ENCODE measurements at places on chromosomes 13 and 19.

DNA sequence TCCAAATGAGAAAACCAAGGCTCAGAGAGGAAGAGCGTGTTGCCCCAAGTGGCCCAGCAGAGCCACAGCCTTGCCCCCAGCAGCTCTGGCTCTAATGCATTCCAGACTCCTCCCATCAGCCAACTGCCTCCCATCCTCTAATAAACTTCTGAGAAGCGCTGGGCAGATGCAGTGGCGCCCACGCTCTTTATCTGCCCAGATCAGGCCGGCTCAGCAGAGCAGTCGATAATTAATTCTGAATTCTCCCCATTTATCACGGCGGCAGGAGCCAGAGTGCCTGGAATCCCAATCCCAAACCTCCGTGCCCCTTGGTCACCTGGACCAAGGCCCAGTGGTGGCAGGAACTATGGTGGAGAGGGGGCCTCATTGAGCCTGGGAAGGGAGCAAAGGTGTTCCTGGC is 13.9 kb downstream of the TINCR start:
- DNase-seq: no peak

GRCh38 chr13:23268441-23268840 is 87.7 kb downstream of the SGCG start:
- DNase-seq: no peak

DNA sequence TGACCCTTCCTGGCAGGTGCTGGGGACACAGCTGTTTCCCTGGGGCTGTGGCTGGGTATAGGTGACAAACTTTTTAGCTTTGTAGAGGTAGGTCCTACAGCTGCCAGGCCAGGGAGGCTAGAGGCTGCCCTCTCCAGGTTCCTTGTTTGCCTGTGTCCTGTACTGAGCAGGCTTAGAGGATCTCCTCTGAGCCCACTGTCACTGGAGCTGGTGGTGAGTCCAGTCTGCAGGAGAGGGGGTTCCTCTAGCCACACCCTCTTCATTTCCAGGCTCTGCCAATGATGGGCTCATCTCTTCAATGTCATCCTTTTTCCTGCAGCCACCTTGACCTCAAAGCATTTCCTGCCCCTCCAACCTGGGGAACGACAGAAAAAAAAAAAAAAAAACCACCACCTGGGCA is 12.6 kb upstream of the RAB11B start:
- DNase-seq: no peak

DNA sequence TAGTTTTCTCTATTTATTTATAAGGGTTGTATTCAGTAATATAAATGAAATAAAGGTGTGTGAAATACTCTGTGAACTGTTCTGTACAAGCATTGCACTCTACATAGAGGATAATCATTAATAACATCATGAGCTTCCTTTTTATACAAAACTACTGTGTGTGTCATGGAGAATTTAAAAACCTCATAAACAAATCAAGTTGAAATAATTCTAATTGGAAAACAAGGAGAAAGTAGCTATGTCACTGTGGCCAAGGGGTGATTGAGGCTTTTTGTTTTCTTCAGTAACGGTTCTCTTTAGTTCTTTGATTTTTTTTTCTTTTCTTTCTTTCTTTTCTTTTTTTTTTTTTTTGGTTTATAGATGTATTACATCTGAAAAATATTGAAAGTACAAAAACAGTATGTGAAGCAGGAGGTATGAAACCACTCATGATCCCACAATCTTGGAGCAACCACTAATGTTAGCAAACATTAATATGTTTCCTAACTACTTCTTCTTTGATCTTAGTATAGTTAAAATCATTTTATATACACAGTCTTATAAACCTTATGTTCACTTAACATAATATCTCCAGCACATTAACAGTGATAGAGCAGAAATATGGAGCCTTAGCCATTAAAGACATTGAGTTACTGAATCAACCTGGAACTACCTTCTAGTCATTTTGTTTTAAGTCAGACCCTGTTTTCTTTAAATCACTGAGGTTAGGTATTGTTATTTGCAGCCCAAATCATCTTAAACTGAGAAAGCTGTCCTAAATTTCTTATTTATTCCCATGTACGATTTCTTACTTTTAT is 45.4 kb downstream of the WDFY2 start:
- no peak for DNase-seq

DNA sequence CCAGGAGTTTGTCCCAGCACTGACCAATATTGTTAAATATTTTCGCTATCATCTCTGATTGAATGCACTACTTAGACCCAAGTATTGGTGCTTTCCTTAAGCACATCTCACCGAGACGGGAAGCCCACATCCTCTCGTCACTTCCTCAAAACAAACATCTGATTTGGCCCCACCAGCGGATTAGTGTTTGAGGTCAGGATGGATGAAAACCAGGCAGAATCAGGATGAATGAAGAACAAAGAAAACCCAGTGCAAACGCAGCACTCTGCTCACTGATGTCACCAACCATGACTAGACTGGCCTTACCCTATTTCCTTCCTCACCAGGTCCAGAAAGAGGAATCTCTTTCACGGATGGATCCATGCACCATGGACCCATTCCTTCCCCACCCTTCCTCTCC is 6.0 kb downstream of the PLAUR start:
- no peak for DNase-seq

DNA sequence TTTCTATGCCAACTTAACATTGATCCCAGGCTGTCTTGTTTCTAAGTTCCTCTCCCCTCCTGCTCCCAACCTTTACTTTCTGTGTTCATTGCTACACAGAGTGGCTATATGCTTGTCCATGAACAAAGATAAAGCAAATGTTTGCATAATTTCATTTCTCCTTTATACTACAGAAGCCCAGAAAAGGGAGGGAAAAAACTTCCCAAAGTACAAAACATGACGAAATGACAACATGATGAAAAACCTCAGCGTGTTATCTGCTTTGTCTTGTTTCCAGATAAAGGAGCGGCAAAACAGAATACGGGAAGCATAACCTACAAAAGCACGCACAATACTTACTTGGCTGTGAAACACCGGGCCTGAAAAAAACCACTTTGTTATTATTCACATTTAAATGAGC is 336.8 kb downstream of the DNAJC15 start:
- no peak for DNase-seq

DNA sequence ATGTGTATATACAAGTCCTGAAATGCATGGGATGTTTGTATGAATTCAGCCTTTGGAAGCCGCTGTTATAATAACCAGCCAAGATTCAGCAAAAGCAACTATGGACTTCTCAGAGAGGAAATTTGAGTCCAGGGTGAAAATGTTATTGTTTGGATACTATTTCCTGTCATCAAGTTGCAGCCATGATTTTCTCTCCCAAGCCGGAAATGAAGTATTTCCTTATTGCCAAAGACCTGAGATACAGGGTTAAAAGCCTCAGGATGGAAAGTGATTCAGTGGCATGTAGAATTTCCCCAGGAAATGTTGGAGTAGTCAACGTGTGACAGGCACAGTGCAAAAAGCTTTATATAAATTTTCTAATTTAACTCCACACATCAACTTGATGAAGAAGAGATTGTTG is 133.9 kb downstream of the IRS2 start:
- no peak for DNase-seq

GRCh38 chr13:38868399-38868798 is 122.2 kb downstream of the STOML3 start:
- no peak for DNase-seq

DNA sequence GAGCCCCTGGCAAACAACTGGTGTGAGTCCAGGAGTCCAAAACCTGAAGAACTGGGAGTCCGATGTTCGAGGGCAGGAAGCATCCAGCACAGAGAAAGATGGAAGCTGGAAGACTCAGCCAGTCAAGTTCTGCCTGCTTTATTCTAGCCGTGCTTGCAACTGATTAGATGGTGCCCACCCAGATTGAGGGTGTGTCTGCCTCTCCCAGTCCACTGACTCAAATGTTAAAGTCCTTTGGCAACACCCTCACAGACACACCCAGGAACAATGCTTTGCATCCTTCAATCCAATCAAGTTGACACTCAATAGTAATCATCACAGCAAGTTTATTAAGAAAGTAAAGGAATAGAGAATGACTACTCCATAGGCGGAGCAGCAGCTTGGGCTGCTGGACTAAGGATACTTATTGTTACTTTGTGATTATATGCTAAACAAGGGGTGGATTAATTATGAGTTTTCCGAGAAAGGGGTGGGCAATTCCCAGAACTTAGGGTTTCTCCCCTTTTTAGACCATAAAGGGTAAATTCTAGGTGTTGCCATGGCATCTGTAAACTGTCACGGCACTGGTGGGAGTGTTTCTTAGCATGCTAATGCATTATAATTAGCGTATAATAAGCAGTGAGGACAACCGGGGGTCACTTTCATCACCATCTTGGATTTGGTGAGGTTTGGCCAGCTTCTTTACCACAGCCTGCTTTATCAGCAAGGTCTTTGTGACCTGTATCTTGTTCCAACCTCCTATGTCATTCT is 65.6 kb upstream of the KCTD15 start:
- no peak for DNase-seq

GRCh38 chr19:38496603-38497487 is 63.4 kb downstream of the RYR1 start:
- DNase-seq: no peak

DNA sequence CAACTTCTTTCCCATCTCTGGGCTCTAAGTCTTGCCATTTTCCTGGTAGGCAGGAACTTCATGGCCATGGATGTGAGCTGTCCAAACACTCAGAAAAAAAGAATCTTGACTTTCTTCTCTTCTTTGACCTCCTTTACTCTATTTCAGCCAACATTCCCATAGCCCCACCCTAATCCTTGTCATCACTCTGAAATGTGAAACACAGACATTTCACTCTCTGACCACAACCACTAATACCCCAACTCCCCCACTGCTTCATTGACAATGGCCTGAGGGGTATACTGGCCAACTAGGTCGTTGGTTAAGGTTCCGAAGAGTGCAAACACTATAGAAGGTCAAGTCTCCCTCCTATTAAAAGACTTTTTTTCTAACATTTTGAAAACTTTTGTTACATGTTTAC is 4.7 kb upstream of the CYP2A13 start:
- DNase-seq: no peak

DNA sequence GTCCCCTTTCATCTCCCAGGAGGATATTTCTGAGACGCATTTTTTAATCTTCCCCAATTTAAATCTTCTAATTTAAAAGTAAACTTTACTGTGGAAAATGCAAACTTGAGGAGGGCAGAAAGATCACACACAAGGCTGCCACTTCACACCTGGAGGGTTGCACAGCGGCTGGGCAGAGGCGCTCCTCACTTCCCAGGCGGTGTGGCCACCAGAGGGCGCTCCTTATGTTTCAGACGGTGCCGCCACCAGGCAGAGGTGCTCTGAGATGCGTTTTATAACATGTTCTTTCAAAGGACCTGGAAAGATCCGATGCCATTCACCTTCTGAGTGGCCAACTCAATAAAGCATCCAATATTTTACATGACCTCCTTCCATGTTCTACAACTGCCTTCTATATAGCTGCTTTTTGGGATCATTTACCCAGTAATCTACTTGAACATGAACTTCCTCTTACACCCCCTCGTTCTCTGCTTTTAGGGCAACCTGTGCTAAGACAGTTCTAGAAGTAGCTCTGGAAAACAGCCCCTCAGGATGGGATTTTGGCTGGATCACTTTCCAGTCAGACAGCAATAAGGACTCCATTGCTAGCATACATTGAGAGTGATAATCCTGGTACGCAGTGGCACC is 14.8 kb upstream of the MTUS2 start:
- no peak for DNase-seq

- no peak for DNase-seq
These were observed 38.6 kb downstream of the ELL start for GRCh38 chr19:18483119-18483890.

- DNase-seq: no peak
These were observed 23.7 kb upstream of the UBE2L5 start for GRCh38 chr13:30398601-30399072.

- DNase-seq: no peak
These were observed 4.8 kb downstream of the NR2F6 start for GRCh38 chr19:17240826-17241399.

GRCh38 chr13:19984430-19985218 is 26.1 kb downstream of the ZMYM2 start:
- no peak for DNase-seq

Data from head of caudate nucleus (tissue), 42 donors.